Ureter (tissue), 1 donor: ENCODE measurements at places on chromosomes 5 and 9. TPM values are rescaled to one million over a fixed set of nuclear protein-coding genes. Genes with fewer than 3 reads are reported as not detected.
A peak's percentile ranks its signal among the peaks of the same experiment; 100 is the strongest.

BICD2 gene
- 28.5 TPM for total RNA-seq

- DNase-seq: no peak
Measured at GRCh38 chr9:104780796-104781395, 17.0 kb downstream of the NIPSNAP3B start.

SOX30 gene
- total RNA-seq: 0.52 TPM

PARP8 gene
- 58.4 TPM for total RNA-seq

SPATA31C1 gene
- total RNA-seq: not detected

GRCh38 chr5:109837231-109837861 lies 147.6 kb downstream of the MAN2A1 start:
- no peak for DNase-seq

DNA sequence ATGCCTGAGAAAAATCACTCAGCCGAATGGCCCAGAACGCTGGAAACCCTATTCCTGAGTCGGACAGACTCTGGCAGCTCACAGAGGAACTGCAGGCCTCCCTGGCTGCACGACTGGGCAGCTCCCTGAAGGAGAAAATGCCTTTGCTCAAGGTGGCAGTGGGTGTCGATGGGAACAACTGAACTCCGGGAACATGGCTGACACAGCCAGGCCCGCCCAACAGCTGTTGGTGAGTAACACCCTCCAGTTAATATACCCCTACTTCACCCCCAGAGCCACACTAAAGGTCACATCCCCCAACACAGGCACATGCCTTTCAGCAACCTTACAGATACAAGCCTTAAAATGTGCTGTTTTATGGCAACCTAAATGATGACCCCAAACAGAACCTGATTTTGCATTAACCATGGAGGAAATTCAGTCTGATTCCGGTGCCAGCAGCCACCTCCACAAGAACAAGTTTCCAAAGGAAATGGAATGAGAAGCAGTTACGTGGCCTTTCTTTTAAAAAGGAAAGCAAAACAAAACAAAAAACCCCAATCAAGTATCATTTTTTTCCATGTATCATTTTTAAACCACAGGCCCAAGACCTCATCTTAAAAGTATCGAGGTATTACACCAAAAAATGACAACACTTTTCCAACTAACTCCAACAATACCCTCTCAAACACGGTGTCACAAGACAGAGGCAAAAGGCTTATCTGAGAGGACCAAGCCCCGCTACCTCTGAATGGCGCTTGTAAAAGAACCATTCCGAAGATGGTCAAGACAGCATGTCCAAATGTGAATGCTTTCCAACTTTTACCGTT lies 3.1 kb downstream of the KLF9 start:
- peak; percentile 58 for DNase-seq

DNA sequence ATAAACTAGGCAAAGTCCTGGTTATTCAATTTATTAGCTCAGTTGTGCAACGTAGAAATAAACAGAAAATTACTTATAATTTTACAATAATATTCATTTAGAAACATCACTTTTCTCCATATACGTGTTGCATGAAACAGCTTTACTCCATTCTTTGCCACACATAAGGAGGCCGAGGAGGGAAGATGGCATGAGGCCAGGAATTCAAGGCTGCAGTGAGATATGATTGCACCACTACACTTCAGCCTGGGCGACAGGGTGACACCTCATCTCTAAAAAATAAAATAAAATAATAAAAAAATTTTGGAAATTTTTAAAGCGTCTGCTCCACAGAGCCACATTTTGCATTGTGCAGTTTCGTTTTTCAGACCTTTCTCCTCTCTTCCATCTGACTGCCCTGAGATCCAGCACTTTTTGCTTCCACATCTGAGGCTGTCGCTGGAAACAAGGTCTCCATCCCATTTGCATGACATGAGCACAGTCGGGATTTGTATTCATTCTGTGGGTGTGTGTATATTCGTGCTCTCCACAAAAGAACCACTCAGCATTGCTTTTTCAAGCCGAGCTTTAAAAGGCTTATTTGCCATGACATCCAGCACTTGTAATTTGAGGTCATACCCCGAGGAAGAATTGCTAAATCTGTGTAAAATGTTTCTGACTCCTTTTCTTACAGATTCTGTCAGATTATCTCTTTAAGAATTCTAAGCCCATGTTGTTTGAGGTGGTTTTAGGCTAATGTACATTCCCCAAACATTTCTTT lies 98.6 kb upstream of the MSX2 start:
- DNase-seq: no peak

GRCh38 chr5:39058178-39058921 lies 15.8 kb downstream of the RICTOR start:
- DNase-seq: no peak

DNA sequence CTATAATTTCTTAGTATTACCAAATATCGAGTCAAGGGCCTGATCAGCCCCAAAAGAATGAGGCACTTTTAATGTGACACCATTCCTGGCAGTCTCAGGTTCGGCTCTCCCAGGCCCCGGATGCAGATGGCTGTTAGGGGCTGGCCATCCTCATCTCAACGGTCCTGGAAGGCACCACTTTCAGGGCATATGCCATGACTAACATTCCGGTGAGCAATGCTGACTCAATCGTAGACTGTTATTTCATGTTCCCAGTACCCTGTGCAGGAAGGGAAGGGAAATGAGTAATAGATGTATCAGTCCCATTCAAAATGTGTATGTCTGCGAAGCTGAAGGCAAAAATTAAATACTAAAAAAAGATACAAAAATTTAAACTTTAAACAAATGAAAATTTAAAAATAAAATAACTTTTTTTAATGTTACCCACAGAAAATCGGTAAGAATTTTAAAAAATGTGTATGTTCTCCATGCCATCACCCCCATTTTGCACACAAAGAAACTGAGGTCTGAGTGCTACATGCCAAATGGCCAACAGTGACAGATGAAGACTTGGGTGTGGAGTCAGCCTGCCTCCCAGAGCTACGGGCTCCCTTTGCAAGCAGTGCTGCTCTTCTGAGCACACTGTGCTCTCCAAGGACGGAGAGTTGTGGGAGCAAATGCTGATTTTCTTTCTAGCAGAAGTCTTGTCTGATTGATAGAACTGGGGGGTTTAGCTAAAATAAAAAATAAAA lies 79.0 kb downstream of the GLDC start:
- DNase-seq: no peak

- no peak for DNase-seq
Measured at GRCh38 chr9:137866226-137867141, 11.1 kb upstream of the CACNA1B start.

GRCh38 chr5:139950436-139950835 lies 92.7 kb downstream of the NRG2 start:
- DNase-seq: no peak

FGD3 gene
- total RNA-seq: 55.4 TPM

SARDH gene
- total RNA-seq: 4.1 TPM

AK1 gene
- total RNA-seq: 48.6 TPM

- no peak for DNase-seq
Measured at GRCh38 chr5:3534997-3535396, 60.6 kb upstream of the IRX1 start.

GRCh38 chr9:73667749-73668148 lies 516.1 kb downstream of the ANXA1 start:
- DNase-seq: no peak

TMEM171 gene
- total RNA-seq: 2.4 TPM

DNA sequence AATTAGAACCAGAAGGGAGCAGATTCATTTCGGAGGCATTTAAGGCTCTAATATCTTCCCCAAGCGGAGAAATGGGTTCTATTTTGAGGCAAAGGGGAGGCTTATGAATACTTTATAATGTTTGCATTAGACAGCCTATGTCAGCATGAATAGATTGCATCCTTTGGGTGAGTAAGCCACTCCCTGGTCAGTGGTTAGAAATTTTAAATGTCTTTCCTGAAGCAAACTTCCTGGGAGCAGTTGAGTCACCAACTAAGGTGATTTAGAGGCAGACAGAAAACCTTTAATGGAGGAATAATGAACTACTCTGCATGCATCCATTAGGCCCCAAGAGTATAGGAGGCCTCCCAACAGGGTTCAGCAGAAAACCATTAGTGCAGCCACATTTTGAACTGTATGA lies 204.9 kb downstream of the ELAVL2 start:
- no peak for DNase-seq

HAVCR2 gene
- total RNA-seq: 5.6 TPM

CDC20B gene
- not detected for total RNA-seq

GRCh38 chr5:151863566-151863965 lies 61.1 kb downstream of the GLRA1 start:
- DNase-seq: no peak

DNA sequence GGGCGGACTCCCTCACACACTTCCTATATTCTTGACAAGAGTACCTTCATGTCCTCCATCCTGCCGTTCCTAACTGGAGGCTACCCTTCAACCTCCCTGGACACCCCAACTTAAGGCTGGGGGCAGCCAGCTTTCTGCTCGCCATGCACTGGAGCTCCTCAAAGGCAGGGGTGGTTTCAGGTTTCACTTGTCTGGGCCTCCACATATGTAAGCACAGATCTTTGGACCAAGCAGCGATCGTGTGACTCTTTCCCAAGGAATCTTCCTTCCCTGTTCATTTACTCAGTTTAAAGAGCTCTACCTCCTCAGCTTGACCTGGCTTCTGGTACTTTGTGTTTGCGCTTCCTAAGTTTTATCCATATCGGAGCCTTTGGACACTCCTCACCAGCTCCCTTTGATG lies 34.2 kb upstream of the TRPC7 start:
- DNase-seq: no peak

DNA sequence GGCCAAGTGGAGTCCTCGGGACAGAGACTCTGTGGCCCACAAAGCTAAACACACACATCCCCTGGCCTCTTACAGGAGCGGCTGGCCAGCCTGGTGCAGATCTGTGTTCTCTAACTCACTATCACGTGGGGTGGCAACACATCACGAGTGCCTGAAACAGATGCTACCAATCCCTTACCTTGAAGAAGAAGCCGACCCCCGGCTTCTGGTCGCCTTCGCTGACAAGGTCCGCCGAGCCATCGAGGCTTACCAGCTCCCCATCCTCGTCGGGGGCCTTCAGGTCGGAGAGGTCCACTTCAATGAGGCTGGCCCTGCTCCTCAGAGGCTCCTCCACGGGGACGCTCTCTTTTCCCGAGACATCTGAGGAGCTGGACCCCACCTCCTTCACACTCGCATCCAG lies 86.7 kb downstream of the CAMSAP1 start:
- DNase-seq: no peak

DNA sequence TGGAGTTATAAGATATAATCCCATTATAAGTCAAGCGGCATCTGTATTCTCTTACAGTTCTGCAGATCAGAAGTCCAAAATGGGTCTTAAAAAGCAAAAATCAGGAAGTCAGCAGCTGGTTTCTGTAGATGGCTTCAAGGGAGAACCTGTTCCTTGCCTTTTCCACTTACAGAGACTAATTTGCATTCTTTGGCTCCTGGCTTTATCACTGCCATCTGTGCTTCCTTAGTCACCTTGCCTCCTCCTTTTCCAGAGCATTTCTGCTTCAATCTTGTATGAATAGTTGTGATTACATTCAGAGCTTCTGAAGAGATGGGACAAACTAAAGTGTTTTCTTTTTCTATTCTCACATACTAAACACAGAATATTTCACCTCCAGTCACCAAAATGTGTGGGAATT lies 647.3 kb upstream of the GRAMD2B start:
- DNase-seq: no peak

GRCh38 chr5:127813633-127814587 lies 110.7 kb downstream of the CCDC192 start:
- DNase-seq: no peak

DNA sequence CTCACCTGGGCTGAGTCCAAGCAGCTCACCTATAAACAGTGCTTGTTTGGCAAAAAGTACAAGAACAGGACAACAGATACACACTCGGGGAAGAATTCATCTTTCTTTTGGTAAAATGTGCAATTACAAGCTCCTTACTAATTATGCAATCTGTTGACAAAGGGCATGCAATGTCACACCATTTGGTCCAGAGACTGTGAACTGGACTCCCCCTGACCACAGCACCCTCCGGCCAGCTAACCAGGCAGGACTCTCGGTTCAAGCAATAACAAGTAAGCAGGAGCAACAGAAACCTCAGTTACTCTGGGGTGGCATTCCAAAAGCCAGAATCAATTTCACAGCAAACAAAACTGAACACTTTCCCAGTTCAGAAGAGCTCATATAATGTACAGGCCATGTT lies 113.8 kb downstream of the GNAQ start:
- DNase-seq: no peak

DNA sequence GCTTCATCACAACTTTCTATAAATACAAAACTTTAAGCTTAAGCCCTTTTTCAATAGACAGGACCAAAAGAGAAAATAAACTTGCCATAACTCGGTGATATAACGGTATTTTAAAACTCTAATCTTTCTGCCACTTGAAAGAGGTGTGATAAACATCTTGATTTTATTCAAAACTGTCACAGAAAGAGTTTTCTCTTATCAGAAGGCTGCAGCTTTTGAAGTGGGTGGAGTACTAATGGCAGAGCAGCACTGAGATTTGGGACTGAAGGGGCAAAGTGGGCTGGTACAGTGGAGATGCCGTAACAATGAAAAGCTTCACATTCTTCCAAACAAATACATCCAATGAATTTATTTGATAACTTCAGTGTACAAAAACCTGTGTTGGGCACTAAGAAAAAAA lies 92.5 kb downstream of the FBXO38 start:
- DNase-seq: no peak

MOB3B gene
- total RNA-seq: 9.4 TPM

DNA sequence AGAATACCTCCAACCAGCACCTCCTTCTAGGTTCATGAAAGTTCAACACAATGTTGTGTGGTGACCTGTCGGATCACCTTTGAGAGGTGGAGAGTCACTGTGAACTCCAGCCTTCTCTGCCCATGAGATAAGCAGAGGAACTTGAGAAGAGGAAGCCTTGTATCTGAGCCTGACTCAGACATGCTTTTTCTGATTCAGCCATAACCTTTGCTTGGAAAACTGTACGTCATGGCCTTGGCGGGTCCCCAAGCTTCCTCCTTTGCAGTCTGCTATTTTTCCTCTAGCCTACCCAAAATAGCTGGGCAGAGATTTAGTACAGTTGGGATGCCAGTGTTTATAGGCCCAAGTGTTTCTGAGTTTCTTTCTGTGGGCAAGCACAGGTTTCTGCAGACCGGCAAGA lies 274.7 kb downstream of the CETN3 start:
- DNase-seq: peak; percentile 72

GRCh38 chr9:72812559-72813111 lies 140.2 kb downstream of the ALDH1A1 start:
- no peak for DNase-seq

GRCh38 chr9:136965771-136966484 lies 11.4 kb upstream of the PTGDS start:
- DNase-seq: no peak

SPINK6 gene
- total RNA-seq: not detected

DNA sequence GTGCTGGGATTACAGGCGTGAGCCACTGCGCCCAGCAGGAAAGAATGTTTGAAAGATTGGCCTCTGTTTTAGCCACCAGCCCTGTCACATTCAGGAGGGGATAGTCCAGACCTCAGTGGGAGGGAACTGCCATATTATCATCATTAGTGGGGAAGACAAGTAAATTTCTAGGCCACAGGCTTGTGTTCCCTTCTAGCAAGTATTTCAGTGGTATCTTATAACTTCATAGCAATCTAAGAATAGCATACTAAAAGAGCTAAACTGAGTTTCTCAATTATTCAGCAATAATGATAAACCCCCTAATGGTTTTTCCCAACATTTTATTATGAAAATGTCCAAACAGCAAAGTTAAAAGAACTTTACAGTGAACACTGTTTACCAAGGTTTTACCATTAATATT lies 30.0 kb downstream of the SLC25A51 start:
- no peak for DNase-seq

DAB2 gene
- 77.2 TPM for total RNA-seq

TSSK1B gene
- 2.1 TPM for total RNA-seq
